Thyroid gland (tissue), 4 donors: ENCODE measurements at places on chromosomes 12 and 14.

- DNase-seq: no peak
These were observed 10.7 kb downstream of the TTC5 start for GRCh38 chr14:20295067-20295466.

- no peak for DNase-seq
These were observed 55.6 kb downstream of the TRMT5 start for GRCh38 chr14:60925286-60925685.

DNA sequence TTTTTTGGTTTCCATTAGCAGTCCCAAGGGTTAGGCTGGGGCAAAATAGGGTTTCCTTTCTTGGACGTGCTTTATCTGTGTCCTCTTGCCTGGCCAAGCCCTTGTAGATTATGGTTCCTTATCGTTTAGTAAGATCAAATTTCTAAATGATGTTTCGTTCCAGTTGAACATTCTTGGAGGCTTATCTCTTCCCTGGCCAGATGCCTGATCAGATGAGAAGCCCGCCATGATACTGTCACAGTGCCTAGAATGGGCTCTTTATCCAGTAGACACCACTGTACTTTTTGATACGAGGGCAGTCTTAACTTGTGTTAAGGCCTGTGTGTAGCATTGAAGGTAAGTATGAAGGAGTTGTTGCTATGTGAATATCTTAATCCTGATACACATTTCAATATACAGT, 76.1 kb upstream of the TMEM263 start:
- DNase-seq: no peak

DNA sequence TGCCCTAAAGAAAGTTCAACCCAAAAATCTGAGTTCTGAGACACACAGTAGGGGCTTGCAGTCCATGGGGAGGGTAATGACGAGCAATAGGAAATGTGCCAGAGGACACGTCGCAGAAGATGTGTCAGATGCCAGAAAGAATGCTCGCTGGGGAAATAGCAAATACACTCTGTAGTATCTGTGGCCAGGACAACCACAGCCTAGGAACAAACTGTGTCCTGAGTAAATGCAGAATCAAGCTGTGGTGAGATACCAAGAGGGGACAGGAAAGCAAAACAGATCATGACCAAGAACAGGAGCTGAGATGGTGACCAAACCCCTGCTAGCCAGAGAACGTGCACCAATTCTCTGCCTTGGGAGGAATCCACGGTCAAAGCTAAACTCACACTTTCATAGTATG, 9.1 kb downstream of the CRACR2A start:
- DNase-seq: no peak

- no peak for DNase-seq
These were observed 39.9 kb downstream of the DNAI7 start for GRCh38 chr12:25155022-25155576.

- DNase-seq: no peak
These were observed 45.1 kb downstream of the ETV6 start for GRCh38 chr12:11694528-11694927.

DNA sequence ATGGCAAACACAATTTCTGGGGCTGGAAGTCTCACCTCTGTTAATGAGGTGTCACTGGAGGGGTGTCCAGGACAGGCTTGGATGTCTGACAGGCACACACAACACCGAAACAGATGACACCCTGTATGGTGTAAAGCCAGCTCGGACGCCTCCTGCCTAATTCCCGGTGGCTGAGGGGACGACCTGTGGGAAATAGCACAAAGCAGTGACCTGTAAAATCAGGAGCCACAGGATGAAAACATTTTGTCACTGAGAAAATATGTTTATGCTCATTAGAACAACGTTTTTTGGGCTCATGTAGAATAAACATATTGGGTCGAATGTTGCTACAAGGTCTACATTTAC, 285.0 kb upstream of the RTL1 start:
- no peak for DNase-seq

- DNase-seq: no peak
These were observed 361.8 kb downstream of the C12orf50 start for GRCh38 chr12:87667378-87667777.

DNA sequence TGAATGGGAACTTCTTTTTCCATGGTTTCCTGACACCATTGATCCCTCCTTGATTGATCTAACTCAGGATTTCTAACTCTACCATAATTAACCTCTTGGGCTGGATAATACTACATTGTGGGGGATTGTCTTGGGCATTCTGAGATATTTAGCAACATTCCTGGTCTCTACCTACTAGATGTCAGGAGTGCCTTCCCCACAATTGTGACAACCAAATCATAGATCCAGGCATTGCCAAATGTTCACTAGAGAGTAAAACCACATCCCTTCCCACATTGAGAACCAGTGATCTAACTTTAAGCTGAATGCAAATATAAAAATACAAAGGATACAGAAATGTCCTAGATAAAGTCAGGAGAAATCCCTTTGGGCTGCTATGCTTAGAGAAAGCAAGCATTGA, 36.9 kb upstream of the CCDC198 start:
- no peak for DNase-seq

GRCh38 chr14:77616133-77616453, 344 bp downstream of the SPTLC2 start:
- no peak for DNase-seq

DNA sequence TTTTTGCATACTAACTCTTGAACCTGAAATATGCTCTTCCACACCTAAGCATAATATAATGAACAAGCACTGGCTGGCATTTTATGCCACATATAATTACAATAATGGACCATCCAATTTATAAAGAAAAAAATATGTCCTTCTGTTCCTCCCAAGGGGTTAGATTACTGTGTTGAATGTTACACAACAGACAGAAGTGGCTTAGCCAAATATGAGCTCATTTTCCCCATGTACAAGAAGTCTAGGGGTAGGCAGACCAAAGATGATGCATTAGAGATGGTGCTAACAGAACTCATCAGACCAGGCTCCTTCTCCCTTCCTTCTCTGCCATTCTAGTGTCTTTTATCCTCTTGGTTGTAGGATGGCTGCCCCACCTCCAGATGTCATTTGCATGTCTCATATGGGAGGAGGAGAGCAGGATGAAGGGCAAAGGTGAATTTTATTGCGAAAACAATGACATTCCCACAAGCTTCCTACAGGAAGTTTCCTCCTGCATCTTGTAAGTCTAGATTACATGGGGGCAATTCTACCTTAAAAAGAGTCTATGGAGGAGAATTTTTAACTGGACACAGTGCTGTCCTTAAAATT, 43.9 kb upstream of the SLC2A13 start:
- DNase-seq: no peak

DNA sequence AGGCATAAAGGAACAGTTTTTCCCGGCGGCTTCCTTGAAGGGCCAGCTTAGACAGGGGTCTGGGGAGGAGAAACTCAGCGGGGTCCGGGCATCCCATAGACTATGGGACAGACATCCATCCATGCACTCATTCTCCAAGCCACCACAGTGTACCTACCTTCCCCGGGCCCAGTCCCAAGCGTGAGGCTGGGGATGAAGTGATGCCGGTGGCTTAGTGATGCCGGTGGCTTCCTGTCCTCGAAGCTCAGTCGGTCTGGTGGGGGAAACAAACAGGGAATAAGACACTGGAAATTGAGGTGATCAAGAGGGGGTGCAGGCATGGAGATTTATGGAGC, 421 bp downstream of the RTL1 start:
- DNase-seq: no peak

GRCh38 chr12:111085096-111085495, 164.7 kb upstream of the MYL2 start:
- no peak for DNase-seq

GRCh38 chr12:106715582-106715981, 58.9 kb upstream of the RIC8B start:
- no peak for DNase-seq

GRCh38 chr12:121515615-121516014, 65.2 kb downstream of the KDM2B start:
- DNase-seq: no peak

DNA sequence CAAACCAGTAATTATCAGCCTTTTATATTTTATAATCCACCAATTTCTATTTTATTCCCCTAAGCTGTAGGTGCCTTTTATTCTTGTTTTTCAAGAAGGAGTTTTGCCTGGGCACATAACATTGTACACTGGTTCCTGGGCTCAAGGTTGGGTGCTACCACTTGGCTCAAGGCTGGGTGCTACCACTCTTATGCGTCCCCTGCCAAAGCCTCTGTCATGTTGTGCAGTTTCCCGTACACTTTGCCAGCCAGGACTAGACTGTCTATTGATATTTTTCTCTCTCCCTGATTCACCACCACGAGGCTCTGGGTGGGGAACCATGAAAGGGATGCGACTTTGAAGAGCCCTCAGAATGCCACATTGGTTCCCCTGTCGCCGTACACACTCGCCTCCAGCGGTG, 52.5 kb upstream of the VASH1 start:
- DNase-seq: no peak

GRCh38 chr14:104676694-104677511, 12.5 kb upstream of the INF2 start:
- DNase-seq: peak; percentile 39

DNA sequence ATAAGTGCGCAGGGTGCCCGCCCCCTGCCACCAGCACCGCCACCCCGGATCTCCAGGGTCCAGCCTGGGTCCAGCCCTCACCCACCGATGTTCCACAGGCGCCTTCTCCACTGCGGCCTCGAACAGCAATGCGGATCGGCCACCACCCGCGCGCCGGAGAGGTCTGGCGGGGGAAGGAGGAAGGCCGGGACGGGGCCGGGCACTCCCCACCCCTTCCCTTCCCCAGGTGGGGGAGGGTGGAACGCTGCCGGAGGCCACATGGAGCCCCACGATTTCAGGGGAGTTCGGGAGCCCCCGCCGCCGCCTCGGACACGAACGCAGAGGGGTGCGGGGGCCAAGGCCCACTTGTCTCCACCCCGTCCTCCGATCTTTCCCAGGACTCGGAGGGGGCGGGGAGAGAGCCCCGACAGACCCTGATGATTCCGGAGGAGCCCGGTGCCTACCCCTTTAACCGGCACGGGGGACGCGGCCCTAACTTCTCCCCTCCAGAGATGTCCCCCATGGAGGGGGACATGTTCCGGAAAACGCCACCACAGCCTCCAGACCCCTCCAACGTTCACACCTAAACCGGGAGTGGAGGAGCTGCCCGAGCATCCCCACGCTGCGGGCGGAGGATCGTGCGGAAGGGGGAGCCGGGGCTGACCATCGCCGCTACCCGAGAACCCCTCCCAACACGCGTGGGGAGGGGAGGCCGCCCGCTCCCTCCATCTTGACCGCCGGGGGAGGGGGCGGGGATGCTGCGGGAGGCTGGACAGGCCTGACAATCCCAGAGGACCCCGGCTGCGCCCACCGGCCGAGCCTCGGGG, 1.1 kb downstream of the ATXN2 start:
- peak; percentile 59 for DNase-seq

DNA sequence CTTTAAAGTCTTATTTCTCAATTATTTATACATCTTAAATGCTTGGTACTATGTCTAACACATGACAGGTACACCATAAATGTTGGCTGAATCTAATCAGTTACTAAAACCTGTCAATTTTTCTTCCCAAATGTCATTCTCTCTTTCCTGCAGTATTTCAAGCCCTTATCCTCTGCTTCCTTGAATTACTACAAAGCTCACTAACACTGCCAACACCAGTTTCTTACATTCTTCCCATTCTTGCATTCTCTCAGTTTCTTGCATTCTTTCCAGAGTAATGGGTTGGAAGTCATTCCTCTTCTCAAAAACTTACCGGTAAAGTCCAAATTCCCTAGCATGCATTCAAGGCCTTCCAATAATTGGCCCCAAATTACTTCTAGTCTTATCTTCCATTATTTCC, 9.6 kb upstream of the SMARCC2 start:
- DNase-seq: no peak

GRCh38 chr12:50055831-50056638, 1.4 kb upstream of the ASIC1 start:
- DNase-seq: peak; percentile 37
